Liver (tissue), 10 donors: ENCODE measurements at places on chromosomes 7 and 10. TPM values are rescaled to one million over a fixed set of nuclear protein-coding genes. Genes with fewer than 3 reads are reported as not detected.

DNA sequence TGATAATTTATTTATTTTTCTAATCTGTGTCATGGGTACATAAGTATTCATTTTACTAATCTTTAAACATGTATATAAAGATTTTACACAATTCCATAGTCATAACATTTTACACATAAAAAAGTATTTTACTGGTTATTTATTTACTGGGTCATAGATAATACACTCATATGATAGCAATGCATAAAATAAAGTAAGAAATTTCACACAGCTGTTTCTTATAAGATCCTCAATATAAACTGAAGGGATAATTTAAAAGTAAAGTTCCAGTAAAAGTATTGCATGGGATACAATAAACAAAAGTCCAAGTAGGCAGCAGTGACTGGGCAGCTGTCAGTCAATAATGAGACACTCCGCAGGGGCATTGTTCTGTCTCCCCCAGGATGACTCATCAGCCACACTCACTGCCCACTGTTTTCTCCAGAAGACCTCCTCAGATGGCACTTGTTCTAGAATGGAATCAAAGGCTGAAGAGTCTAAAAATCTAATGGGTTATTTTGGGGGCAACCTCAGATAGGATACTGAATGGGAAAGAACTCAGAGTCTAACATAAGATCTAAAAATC is 32.7 kb downstream of the DPY19L1 start:
- H3K27ac ChIP-seq: no peak overlapping the region
- no peak for DNase-seq
- H3K27me3 ChIP-seq: no peaks in the 10 kb centered on the region
- no peaks in the 10 kb centered on the region for H3K36me3 ChIP-seq
- H3K4me1 ChIP-seq: no peaks in the 10 kb centered on the region

- no peaks in the 10 kb centered on the region for H3K4me1 ChIP-seq
- no peaks in the 10 kb centered on the region for H3K27me3 ChIP-seq
- DNase-seq: no peak
- no peak overlapping the region for H3K27ac ChIP-seq
These were observed 5.6 kb upstream of the ZC3HAV1 start for GRCh38 chr7:139115104-139115503.

GRCh38 chr7:90396420-90396819 is 6.8 kb upstream of the CLDN12 start:
- no peak overlapping the region for H3K4me3 ChIP-seq
- DNase-seq: no peak
- H3K36me3 ChIP-seq: no peaks in the 10 kb centered on the region
- no peak overlapping the region for H3K27ac ChIP-seq
- H3K4me1 ChIP-seq: no peaks in the 10 kb centered on the region

- no peaks in the 10 kb centered on the region for H3K27me3 ChIP-seq
- no peaks in the 10 kb centered on the region for H3K36me3 ChIP-seq
- H3K4me1 ChIP-seq: no peaks in the 10 kb centered on the region
- no peak overlapping the region for H3K27ac ChIP-seq
- no peak overlapping the region for H3K4me3 ChIP-seq
These were observed 56.6 kb downstream of the GSDME start for GRCh38 chr7:24700521-24701260.

GRCh38 chr7:130342701-130343380 is 1.8 kb upstream of the CPA5 start:
- H3K27me3 ChIP-seq: no peaks in the 10 kb centered on the region
- no peak for DNase-seq
- no peak overlapping the region for H3K4me3 ChIP-seq
- H3K27ac ChIP-seq: no peak overlapping the region
- H3K4me1 ChIP-seq: no peaks in the 10 kb centered on the region
- H3K36me3 ChIP-seq: no peaks in the 10 kb centered on the region

DNA sequence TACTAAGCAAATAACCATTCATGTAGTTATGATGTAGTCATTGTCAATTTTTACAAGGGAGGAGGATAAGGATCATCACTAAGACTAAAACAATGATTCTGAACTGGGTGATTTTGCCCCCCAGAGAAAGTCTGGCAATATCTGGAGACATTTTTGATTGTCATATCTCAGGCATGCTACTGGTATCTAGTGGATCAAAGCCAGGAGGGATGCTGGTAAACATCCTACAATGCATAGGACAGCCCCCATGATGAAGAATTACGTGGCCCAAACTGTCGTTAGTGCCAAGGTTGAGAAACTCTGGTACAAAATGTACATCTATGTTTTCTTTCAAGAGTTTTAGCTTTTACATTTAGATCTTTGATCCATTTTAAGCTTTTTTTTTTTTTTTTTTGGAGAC is 57.3 kb downstream of the GBF1 start:
- no peak for DNase-seq
- no peaks in the 10 kb centered on the region for H3K36me3 ChIP-seq
- H3K4me3 ChIP-seq: no peak overlapping the region
- no peaks in the 10 kb centered on the region for H3K27me3 ChIP-seq
- no peak overlapping the region for H3K27ac ChIP-seq
- no peaks in the 10 kb centered on the region for H3K4me1 ChIP-seq

- H3K27me3 ChIP-seq: no peaks in the 10 kb centered on the region
- no peak overlapping the region for H3K4me3 ChIP-seq
- no peaks in the 10 kb centered on the region for H3K36me3 ChIP-seq
- H3K4me1 ChIP-seq: peaks cover 24% of the 10 kb centered on the region
These were observed 3.3 kb upstream of the MAT1A start for GRCh38 chr10:80292607-80293239.

- H3K4me3 ChIP-seq: no peak overlapping the region
- DNase-seq: no peak
- H3K27ac ChIP-seq: no peak overlapping the region
- H3K4me1 ChIP-seq: no peaks in the 10 kb centered on the region
- H3K36me3 ChIP-seq: no peaks in the 10 kb centered on the region
- no peaks in the 10 kb centered on the region for H3K27me3 ChIP-seq
These were observed 74.3 kb upstream of the MKX start for GRCh38 chr10:27819781-27820531.

Gene PRSS37
- total RNA-seq: not detected

Gene TMEM196
- not detected for total RNA-seq
